ENCODE measurements at places on chromosomes 1 and 21.

- no peaks in the 10 kb centered on the region for H3K36me3 ChIP-seq
- no peaks in the 10 kb centered on the region for H3K27me3 ChIP-seq
- H3K4me3 ChIP-seq: no peak overlapping the region
Observed at GRCh38 chr1:229184066-229184465, 86.8 kb upstream of the RAB4A start.

GRCh38 chr1:52032785-52033131 is 852 bp downstream of the KTI12 start:
- peak overlapping the region; percentile 59 for H3K27ac ChIP-seq
- peaks cover 52% of the 10 kb centered on the region for H3K4me1 ChIP-seq
- peak overlapping the region; percentile 88 for H3K4me3 ChIP-seq
- H3K27me3 ChIP-seq: no peaks in the 10 kb centered on the region

- H3K4me1 ChIP-seq: peaks cover 8% of the 10 kb centered on the region
- DNase-seq: no peak
Observed at GRCh38 chr1:19765623-19766022, 34.1 kb downstream of the TMCO4 start.

- H3K27ac ChIP-seq: no peak overlapping the region
- no peak for DNase-seq
- H3K4me3 ChIP-seq: no peak overlapping the region
- no peaks in the 10 kb centered on the region for H3K27me3 ChIP-seq
- H3K36me3 ChIP-seq: no peaks in the 10 kb centered on the region
- H3K4me1 ChIP-seq: peaks cover 3% of the 10 kb centered on the region
Observed at GRCh38 chr1:57860931-57861565, 437.2 kb upstream of the DAB1 start.

- no peaks in the 10 kb centered on the region for H3K27me3 ChIP-seq
- H3K4me3 ChIP-seq: no peak overlapping the region
- DNase-seq: no peak
Observed at GRCh38 chr1:200310824-200311223, 99.0 kb downstream of the ZNF281 start.

DNA sequence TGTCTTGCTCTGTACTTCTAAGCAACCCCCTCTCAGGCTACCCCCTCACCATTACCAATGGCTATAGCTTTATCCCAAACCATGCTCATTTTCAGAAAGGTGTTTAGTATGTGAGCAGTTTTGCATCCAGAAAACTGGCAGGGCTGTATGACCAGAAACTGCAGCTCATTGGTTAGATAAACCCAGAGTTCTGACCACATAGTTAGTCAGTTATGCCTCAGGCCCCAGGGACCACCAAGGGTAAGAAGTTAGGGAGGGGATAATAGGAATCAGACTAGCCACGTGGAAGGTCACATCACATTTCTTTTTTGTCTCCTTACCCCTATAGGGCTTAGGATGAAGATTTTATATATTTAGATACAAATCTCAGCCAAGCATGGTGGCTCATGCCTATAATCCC is 1.2 kb downstream of the ITGA10 start:
- H3K27ac ChIP-seq: no peak overlapping the region
- no peaks in the 10 kb centered on the region for H3K4me1 ChIP-seq
- no peak for DNase-seq
- H3K27me3 ChIP-seq: no peaks in the 10 kb centered on the region
- no peak overlapping the region for H3K4me3 ChIP-seq

DNA sequence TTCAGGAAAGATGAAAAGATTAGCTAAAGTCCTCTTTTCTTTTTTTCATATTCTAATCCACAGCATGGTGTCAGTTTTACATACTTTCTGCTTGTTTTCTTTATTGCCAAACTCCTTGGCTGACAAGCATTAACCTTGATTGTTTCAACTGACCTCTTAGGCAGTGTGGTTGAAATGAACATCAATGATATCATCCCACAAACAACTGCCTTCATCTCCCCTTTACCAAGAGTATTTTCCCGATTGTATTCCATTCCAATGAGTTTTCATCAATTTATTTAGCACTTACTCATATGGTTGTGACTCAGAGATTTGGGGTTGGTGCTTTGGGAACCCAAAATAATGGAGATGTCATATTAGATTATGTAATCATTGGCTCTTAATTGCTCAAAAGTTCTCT is 71.8 kb downstream of the SPAG17 start:
- H3K4me3 ChIP-seq: no peak overlapping the region
- no peak for DNase-seq
- no peaks in the 10 kb centered on the region for H3K36me3 ChIP-seq

GRCh38 chr21:17387030-17387617 is 125.7 kb upstream of the CXADR start:
- no peaks in the 10 kb centered on the region for H3K36me3 ChIP-seq
- no peaks in the 10 kb centered on the region for H3K4me1 ChIP-seq
- H3K4me3 ChIP-seq: no peak overlapping the region
- no peaks in the 10 kb centered on the region for H3K27me3 ChIP-seq

DNA sequence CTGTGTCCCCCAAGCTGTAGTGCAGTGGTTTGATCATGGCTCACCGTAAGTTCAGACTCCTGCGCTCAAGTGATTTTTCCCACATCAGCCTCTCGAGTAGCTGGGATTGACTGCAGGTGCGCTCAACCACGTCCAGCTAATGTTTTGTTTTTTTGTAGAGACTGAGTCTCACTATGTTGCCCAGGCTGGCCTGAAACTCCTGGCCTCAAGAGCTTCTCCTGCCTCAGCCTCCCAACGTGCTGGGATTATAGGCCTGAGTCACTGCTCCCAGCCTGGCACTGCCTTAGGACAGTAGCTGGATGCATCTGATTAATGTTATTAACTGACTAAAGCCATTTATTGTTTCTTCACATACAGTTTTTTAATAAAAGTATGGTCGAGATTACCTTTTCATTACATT is 40.2 kb downstream of the RNF11 start:
- DNase-seq: no peak
- H3K27ac ChIP-seq: no peak overlapping the region
- H3K4me1 ChIP-seq: no peaks in the 10 kb centered on the region
- H3K4me3 ChIP-seq: no peak overlapping the region

- H3K4me3 ChIP-seq: no peak overlapping the region
- no peaks in the 10 kb centered on the region for H3K4me1 ChIP-seq
- H3K27me3 ChIP-seq: 0 out of 2 replicates have a peak, but pooled peaks cover 4% of the 10 kb centered on the region
- H3K36me3 ChIP-seq: no peaks in the 10 kb centered on the region
- H3K27ac ChIP-seq: no peak overlapping the region
- no peak for DNase-seq
Observed at GRCh38 chr1:20342294-20343148, 51.8 kb downstream of the VWA5B1 start.

- no peaks in the 10 kb centered on the region for H3K27me3 ChIP-seq
- DNase-seq: peak; percentile 50
- no peak overlapping the region for H3K4me3 ChIP-seq
- H3K4me1 ChIP-seq: no peaks in the 10 kb centered on the region
Observed at GRCh38 chr1:15739745-15740144, 2.6 kb upstream of the TMEM82 start.

DNA sequence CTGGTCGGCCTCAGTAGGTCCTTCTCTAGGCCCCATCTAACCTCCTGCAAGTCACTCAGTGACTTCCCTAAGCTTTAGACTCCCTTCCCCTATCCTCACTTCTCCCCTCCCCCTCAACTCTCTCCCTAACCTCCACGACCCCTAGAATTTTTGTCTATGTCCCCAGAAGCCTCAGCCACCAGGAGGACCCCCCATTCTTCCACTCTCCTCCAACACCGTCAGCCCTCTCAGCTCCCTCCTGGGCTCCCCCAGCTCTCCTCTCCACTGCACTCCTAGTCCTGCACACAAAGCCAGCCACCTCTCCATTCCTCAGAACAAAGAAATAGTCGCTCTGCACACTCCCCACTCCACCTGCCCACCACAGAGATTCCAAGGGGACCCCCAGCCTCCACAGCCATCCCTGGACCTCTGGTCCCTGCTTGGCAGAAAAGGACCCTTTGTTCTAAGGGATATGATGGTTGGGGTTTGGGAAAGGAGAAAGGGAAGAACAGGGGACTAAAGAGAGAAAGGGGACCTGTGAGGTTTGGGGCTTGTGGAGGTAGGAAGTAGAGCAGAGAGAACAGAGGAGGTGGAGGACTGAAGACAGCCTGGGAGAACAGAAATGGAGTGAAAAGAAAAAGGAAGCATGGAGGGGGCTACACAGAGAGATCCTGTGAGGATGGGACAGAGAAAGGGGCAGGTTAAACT is 2.8 kb downstream of the ARHGEF2 start:
- peak overlapping the region; percentile 96 for H3K27ac ChIP-seq
- H3K4me1 ChIP-seq: peaks cover 85% of the 10 kb centered on the region
- no peak for DNase-seq

DNA sequence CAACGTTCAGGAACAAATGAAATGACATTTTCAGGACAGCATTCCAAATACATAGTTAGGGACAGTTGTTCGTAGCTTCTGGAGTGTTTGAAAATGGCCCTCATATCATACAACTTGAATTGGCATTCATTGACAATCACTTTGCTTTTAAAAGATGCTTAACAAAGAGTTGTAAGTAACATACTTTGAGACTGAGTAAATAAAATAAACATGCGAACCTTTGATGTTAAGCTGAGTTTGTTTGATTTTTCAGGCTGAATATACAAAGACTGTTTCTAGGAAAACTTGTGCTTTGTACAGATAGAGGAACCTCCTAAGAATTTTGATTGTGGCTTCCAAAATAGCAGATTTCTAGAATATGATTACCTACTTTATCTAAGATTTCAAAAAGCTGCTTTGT is 45.3 kb downstream of the ITSN1 start:
- no peaks in the 10 kb centered on the region for H3K27me3 ChIP-seq
- H3K27ac ChIP-seq: no peak overlapping the region
- no peaks in the 10 kb centered on the region for H3K4me1 ChIP-seq
- no peak overlapping the region for H3K4me3 ChIP-seq
- H3K36me3 ChIP-seq: no peaks in the 10 kb centered on the region

GRCh38 chr1:73065339-73066041 is 783.2 kb upstream of the NEGR1 start:
- H3K27me3 ChIP-seq: no peaks in the 10 kb centered on the region
- no peak overlapping the region for H3K27ac ChIP-seq
- no peak overlapping the region for H3K4me3 ChIP-seq
- no peak for DNase-seq
- H3K36me3 ChIP-seq: no peaks in the 10 kb centered on the region

- no peaks in the 10 kb centered on the region for H3K27me3 ChIP-seq
- H3K4me3 ChIP-seq: no peak overlapping the region
- H3K27ac ChIP-seq: no peak overlapping the region
- no peak for DNase-seq
Observed at GRCh38 chr1:165254376-165254775, 102.1 kb downstream of the LMX1A start.

GRCh38 chr21:39340687-39341086 is 8.2 kb downstream of the HMGN1 start:
- peaks cover 30% of the 10 kb centered on the region for H3K4me1 ChIP-seq
- H3K27me3 ChIP-seq: no peaks in the 10 kb centered on the region
- H3K4me3 ChIP-seq: no peak overlapping the region
- DNase-seq: peak; percentile 43

DNA sequence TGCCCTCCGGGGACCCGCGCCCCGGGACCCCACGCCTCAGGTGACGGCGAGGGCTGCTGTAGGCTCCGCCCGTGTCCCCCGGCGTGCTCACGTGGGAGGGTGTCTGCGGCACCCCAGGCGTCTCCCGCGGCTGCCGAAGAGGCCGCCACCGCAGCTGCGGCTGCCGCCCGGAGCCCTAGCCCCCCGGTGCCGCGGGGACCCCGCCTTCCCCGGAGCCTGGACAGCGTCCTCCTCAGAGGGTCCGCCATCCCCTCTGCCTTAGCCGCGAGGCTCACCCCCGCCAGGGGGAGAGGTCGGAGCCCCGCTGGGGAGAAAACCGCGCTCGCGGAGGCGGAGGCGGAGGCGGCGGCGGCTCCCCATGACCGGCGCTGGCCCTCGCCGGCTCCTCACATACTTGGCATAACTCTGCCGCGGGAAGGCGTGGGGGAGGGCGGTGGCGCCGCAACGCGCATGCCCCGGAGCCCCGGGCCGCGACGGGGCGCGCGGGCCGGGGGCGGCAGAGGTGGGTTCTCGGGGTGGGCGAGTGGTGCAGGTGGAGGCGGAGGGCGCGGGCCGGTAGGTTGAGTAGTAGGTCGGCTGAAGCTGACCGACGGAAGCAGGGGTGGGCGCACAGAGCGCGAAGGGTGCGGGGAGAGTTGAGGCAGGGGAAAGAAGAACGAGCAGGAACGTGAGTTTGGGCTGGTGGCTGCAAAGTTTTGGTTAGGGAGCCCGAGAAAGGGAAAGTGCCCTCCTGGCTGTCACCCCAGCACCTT is 700 bp upstream of the SYDE2 start:
- H3K27me3 ChIP-seq: no peaks in the 10 kb centered on the region
- no peak overlapping the region for H3K4me3 ChIP-seq

- no peaks in the 10 kb centered on the region for H3K4me1 ChIP-seq
- H3K27me3 ChIP-seq: no peaks in the 10 kb centered on the region
- H3K27ac ChIP-seq: no peak overlapping the region
- no peaks in the 10 kb centered on the region for H3K36me3 ChIP-seq
- no peak for DNase-seq
- H3K4me3 ChIP-seq: no peak overlapping the region
Observed at GRCh38 chr1:199096591-199096990, 457.8 kb downstream of the PTPRC start.

GRCh38 chr1:199751962-199752687 is 275.4 kb upstream of the NR5A2 start:
- H3K27me3 ChIP-seq: no peaks in the 10 kb centered on the region
- H3K4me3 ChIP-seq: no peak overlapping the region
- no peak for DNase-seq

DNA sequence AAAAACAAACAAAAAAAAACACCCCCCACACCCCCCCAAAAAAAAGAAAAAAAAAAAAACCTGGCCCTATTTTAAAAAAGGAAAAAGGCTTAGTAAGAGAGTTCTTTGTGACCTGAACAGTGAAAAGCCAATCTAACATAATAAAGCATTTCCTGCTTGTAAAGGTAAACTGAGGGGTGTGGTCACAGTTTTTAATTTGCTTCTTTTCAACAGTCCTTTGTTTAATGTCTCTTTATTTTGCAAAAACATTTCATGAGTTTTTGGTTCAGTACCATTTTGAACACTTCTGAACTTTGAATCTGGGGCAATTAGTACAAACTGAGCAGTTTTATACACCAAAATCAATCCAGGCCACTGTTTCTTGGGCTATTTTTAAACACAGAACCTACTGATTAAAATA is 37.6 kb downstream of the TOR3A start:
- peak; percentile 28 for DNase-seq
- H3K4me3 ChIP-seq: no peak overlapping the region
- no peak overlapping the region for H3K27ac ChIP-seq
- peaks cover 8% of the 10 kb centered on the region for H3K4me1 ChIP-seq

DNA sequence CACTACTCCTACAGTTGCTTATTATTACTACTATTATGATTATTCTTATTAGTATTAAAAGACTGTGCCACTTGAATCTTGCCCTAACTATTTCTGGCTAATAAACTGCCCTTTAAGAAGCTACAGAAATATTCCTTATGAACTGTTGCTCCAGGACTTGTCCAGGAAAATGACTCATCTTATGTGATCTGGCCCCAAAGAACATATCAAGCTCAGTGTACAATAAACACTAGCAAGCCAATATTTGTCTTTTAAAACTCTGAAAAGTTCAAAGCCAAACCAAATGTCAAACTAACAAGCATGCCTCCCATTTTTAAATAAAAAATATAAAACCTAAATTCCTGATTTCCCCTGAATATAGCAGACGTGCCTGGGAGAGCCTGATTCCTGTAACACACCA is 88.7 kb upstream of the SIM2 start:
- DNase-seq: no peak
- no peak overlapping the region for H3K27ac ChIP-seq
- H3K4me3 ChIP-seq: no peak overlapping the region
- no peaks in the 10 kb centered on the region for H3K36me3 ChIP-seq
- H3K27me3 ChIP-seq: no peaks in the 10 kb centered on the region

- H3K4me3 ChIP-seq: no peak overlapping the region
- peaks cover 4% of the 10 kb centered on the region for H3K36me3 ChIP-seq
- no peak for DNase-seq
- H3K27me3 ChIP-seq: no peaks in the 10 kb centered on the region
- H3K4me1 ChIP-seq: peaks cover 70% of the 10 kb centered on the region
Observed at GRCh38 chr1:36166938-36167905, 11.3 kb downstream of the MAP7D1 start.

All from Karpas-422 (cell line).